ENCODE measurements at places on chromosomes 12 and 14.

GRCh38 chr12:62876938-62877548 is 57.9 kb downstream of the PPM1H start:
- no peak for DNase-seq

DNA sequence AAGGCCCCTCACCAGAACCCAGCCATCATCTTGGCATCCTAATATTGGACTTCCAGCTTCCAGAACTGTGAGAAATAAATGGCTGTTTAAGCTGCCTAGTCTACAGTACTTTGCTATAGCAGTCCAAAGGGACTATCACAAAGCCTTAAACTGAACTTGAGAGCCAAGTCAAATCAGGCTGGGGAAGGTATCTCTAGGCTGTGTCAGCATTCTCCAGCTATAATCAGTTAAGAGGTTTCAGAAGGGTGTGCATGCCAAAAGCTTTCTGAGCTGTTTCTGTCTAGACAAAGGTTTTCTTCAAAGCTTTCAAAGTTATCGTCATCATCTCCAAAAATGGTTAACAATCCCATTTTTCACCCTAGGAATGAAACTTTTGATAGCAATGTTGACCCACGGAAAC is 7.6 kb downstream of the ASCL4 start:
- no peak for DNase-seq

DNA sequence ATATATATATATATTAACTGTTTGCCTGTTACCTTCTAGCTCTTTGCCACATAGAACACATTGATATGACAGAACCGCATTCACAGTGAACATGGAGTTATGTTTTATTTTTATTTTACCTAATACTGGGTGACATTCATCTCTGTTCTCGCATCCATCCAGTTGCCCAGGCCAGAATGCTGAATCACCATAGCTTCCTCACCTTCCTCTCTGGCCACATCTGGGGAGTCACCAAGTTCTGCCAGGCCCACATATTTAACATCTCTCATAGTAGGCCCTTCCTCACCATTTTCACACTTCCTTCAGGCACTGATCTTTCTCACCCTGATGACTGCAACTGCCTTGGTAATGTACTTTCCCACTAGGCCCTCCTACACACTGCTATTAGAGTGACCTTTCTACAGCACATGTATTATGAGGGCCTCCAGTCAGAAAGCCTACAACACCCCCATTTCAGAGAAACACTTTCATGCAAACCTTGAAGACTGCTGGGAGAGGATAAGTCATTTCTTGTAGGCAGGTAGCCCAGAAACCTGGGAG is 106.8 kb downstream of the LGR5 start:
- DNase-seq, result no peak

GRCh38 chr12:95577820-95578219 is 26.5 kb upstream of the USP44 start:
- DNase-seq, result no peak

- no peak for DNase-seq
Observed at GRCh38 chr12:34291426-34291901, 269.2 kb downstream of the ALG10 start.

GRCh38 chr12:56014205-56014604 is 6.6 kb upstream of the IKZF4 start:
- DNase-seq, result no peak

- DNase-seq, result no peak
Observed at GRCh38 chr12:127552838-127553237, 714.1 kb upstream of the TMEM132C start.

DNA sequence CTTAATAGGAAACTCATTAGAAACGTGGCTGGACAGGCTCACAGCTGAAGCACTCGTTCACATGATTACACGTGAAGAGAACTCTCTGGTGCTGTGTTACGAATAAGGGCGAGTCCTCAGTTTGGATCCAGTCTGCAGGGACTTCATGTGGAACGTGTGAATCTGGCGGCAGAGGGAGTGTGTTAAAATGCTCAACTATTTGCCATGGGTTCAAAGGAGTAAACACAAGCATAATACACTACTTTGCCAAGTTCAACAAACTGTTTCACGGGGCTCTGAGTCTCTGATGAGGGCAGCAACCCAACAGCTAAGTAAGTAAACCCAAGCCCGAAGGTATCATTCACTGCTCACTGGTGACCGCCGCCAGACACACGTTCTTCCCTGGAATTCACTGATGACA is 42.4 kb downstream of the NUAK1 start:
- no peak for DNase-seq

- DNase-seq, result no peak
Observed at GRCh38 chr14:54140551-54140950, 183.9 kb upstream of the BMP4 start.

DNA sequence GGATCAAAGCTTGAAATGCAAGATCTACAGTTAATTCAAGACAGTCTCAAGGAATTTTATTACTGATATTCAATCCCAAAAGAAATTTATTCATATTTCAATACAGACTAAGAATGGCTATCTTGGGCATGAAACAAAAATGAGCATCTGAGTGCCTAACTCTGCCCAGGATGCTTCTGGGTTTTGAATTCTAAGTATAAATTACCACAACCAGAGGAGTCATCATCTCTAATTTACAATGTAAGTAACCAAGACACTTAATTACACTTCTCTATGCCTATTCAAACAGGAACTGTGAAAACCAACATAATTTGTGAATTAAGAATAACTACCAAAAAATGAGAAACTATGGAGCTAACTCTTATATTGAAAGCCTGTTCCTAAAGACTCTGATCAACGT is 14.1 kb downstream of the OSBPL8 start:
- no peak for DNase-seq

DNA sequence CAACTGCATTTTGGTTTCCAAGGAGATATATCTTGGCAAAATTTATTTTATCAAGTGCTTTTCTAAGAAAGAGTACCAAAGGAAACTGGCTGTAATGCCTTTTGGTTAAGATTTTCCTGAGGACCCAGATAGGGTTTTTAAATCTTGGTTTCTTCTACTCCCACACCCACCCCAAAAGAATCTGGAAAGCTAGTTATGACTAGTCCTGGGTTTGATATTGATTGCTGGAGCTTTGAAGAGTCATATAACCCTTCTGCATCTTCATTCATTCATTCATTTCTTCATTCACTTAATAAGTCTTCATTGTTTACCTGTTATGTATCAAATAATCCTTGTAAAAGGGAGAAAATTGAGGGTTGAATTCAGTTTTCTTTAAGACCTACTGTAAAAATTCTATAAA is 425.2 kb downstream of the PCNX1 start:
- DNase-seq, result no peak

- no peak for DNase-seq
Observed at GRCh38 chr14:90567191-90567590, 170.4 kb downstream of the CALM1 start.

DNA sequence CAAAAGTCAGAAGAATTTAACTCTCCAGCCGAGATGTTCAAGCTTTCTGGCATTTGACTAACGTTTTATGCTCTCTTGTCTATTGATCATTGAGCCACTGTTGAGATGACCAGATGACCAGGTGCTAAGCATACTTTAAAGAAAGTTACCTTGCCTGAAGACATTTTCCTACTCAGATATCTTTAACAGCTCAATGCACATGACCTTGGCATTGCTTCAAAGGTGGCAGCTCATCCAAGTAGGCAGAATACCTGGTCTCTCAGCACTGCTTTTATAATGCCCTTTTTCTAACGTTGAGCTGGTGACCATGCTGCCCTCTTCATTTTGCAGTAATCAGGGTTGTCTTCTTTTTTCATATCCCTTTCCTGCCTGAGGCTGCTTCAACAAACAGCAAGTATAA is 358.1 kb downstream of the RAD51B start:
- DNase-seq, result no peak

- peak; percentile 54 for DNase-seq
Observed at GRCh38 chr12:124914392-124915238, at the start of gene UBC. Gene UBC (minus strand): TSS chr12:124914650. CDS start chr12:124913771, 879 bp downstream.

- DNase-seq, result no peak
Observed at GRCh38 chr12:24996820-24997219, 47.9 kb upstream of the BCAT1 start.

DNA sequence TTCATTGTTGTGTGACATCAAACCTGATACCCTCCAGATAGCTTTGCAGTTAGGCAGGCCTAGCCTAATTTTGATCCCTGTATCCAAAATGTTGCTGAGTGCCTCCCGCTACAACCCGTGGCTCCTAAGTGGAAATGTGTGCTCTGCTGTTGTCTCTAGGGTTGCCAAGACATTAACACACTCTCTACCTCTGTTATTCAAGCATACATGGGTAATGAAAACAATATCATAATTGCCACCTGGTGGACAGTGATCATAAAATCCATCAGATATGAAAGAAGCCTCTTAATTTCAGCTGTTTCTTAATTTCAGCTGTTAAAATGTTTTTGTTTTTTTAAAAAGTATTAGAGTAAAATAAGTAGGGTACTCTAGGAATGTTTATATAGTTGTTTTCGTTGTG is 93.5 kb downstream of the PLEKHA5 start:
- no peak for DNase-seq

DNA sequence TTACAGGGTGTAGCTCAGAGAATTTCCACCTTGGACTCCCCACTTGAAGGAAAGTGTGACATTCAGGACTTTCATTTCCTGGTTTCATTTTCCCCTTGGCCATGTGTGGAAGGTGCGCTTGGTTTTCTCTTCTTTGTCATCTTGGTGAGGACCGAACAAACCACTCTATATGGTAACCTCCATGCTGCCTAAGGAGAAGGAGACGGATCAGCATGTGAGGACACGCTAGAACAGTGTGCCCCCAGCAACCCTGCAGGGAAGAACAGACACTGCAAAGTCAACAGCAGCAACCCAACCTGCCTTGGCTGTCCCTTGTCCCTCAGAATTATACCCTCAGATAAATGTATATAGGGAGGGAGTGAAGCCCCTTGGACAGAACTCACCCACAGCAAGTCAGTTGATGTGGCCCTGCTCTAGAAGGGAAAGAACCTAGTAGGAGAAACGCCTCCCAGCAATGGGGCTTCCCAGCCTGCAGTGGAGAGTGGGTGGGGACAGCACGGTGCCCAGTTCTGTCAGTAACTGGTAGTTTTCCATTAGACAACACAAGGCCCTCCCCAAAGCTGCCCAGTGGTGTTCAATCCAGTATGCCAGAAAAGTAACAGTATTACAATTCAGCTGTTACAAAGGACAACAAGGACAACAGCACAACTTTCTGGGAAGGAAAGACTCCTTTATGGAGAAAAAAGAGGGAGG is 18.9 kb upstream of the COCH start:
- DNase-seq, result no peak

DNA sequence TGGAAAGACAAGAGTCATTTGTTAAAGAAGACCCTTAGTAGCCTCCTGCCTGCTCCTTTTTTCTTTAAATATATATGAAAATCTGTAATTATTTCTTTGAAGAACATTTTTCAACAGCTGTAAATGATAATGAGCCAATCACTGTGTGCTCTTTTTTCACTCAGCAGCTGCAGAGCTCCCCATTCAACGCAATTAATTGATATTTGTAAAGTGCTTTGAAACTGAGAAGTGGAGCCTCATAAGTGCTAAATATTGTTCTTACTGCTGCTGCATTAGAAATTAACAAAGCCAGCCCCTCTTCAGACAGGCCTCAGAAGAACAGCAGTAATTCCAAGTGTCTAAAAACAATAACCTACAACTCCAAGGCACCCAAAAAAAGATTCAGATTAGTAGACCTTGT is 224.3 kb downstream of the GXYLT1 start:
- no peak for DNase-seq

DNA sequence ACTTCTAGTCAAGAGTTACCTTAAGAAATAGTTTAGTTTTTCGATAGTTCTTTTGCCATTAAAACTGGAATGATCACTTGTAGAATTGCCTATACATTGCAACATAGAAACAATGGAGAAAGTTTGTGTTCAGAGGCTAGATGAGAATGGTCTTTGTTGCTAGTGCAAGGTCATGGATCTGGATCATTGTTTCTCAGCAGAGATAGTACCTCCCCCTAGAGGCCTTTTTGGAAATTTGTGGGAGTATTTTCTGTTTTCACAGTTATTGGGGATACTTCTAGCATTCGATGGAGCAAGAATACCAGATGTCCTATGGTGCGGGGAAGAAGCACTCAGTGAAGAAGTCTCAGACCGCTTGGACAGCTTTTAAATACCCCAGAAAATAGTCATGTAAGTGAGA is 138.8 kb upstream of the HMGA2 start:
- no peak for DNase-seq

- no peak for DNase-seq
Observed at GRCh38 chr12:46438719-46439319, 66.2 kb upstream of the SLC38A2 start.

DNA sequence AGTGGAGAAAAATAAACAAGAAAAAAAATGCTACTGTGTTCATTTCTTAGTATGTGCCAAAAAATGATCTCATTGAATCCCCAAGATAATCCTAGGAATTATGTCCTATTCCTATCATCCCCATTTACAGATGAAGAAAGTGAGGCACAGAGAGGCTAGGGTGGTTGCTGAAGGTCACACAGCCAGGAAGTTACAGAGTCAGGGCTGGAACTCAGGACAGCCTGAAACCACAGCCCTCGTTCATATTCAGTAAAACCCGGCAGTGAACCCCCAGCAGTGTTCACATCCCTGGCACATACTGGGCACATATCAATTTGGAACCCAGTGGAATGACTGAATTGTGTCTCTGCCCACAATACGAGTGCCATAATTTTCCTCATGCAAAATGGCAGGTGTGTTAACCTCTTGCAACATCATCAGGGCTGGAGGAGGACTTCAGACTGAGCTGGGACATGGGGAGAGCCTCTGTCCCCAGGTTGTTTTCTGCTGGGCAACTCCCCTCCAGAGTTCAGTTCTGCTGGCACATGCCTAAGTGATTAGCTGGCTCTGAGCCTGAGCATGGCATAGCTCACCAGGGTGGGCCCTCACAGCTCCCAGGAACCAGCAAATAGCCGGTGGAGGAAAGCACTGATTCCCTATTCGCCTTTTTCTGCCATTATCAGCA is 2.0 kb upstream of the PPP1CC start:
- no peak for DNase-seq

- no peak for DNase-seq
Observed at GRCh38 chr14:92603309-92604242, 90.0 kb downstream of the RIN3 start.

- no peak for DNase-seq
Observed at GRCh38 chr14:95500201-95500681, 16.2 kb downstream of the SYNE3 start.

DNA sequence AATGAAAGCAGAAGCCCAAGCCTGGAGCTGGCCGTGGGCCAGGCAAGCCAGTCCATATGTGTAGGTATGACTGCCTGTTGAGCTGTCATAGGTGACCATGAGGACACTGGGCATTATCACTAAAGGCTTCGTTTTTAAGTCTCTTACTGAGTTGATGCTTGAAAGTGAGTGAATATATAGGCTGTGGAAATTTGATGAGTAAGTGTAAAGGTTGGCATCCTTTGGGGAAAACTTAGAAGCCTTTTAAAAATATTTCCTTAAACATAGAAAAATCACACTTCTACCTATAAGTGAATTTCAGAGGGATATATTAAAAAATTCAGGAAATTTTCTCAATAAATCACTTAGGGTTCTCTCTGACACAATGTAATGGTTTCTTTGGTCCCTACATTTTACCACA is 396.5 kb downstream of the FOXG1 start:
- DNase-seq, result no peak

GRCh38 chr12:123145211-123145610 is 5.7 kb downstream of the PITPNM2 start:
- no peak for DNase-seq

GRCh38 chr14:66701813-66702212 is 193.9 kb downstream of the GPHN start:
- no peak for DNase-seq
